ENCODE measurements at places on chromosomes 7 and 10. TPM values are rescaled to one million over a fixed set of nuclear protein-coding genes. Genes with fewer than 3 reads are reported as not detected.

The PRSS37 gene
- not detected for total RNA-seq

The FAM180A gene
- 6.8 TPM for total RNA-seq

The CYP17A1 gene
- 1.9 TPM for total RNA-seq

The EPHB6 gene
- 12.8 TPM for total RNA-seq

The SYT15 gene
- 45.4 TPM for total RNA-seq

- no peak for DNase-seq
Observed at GRCh38 chr10:61663466-61663865, 737 bp downstream of the CABCOCO1 start.

GRCh38 chr10:1093696-1094095, 37.5 kb downstream of the WDR37 start:
- DNase-seq: no peak

GRCh38 chr10:7942316-7942715, 112.2 kb upstream of the GATA3 start:
- no peak for DNase-seq

DNA sequence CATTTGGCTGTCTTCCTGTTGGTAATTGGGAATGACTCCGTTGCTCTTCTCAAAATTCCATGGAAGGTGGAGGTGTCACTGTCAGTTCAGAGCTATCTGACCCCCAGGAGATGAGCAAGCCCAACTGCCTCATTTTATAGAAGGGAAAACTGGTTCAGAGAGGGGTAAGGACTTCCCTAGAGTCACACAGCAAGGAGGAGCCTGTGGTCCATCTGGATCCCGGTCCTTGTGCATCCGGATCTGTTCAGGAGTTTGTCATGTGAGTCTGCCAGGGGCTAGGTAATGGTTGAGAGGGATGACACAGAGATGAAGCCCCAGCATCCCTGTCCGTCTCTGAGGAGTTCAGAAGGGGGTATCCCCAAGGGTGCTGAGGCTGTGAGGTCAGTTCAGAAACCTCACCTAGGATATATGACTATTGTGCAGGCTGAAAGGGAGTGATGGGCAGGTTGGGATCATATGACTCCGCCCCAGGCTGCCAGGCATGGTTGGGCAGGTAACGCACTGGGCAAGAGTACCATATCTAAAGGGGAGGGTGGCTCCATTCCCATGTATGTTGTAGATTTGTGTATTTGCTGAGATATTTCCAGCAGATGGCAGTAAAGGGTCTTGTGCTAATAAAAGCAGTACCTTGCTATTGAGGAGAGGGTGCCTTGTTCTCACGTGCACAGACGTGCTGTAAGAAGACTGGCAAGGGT, 16.0 kb upstream of the SLC29A3 start:
- no peak for DNase-seq

DNA sequence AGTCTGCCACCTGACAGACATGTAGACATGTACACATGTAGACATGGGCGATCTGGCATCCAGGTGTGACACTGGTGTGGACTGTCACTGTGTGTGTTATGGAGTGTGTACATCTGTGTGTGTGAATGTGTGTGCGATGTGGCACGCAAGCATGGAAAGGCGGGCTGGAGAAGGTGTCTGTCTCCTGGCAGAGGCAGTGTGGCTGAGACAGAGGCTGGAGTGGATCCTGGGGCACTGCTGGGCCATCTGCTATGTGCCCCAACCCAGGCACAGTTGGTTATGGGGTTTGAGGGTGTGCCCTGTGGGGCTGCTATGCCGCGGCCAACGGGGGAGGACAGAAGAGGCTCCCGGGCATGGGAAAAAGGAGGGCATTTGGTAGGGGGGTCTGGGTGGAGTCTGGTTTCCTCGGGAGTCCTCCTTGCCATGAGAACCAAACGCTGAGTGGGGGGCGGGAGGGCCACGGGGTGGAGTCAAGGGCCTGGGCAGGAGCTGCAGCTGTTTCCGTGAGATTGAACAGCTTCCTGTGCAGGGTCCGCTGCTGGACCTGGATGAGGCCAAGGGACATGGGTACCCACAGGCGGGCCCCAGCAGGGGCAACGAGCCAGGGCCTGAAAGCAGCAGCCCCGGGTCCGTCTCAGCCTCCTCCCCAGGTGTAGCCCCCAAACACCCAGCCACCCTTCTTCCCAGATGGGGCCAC, 1.3 kb downstream of the ELN start:
- no peak for DNase-seq

GRCh38 chr7:135690566-135690965, 28.3 kb downstream of the STMP1 start:
- DNase-seq: no peak

GRCh38 chr10:31317652-31318381, 1.2 kb upstream of the ZEB1 start:
- peak; percentile 78 for DNase-seq

DNA sequence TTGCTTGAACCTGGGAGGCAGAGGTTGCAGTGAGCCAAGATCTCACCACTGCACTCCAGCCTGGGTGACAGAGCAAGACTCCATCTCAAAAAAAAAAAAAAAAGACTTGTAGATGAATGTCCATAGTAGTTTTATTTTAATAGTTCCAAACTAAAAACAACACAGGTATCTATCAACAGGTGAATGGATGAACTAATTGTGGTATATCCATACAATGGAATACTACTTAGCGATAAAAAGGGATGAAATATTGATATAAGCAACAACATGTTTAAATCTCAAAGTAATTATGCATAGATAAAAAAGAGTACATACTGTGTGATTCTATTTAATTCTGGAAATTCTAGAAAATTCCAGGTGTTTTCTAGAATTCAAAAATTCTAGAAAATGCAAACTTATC, 37.5 kb upstream of the MRPS16 start:
- no peak for DNase-seq

- DNase-seq: no peak
Observed at GRCh38 chr10:128050936-128051335, 75.3 kb downstream of the MKI67 start.

- DNase-seq: no peak
Observed at GRCh38 chr10:66629996-66630395, 295.8 kb upstream of the LRRTM3 start.

GRCh38 chr10:44171765-44172164, 213.1 kb downstream of the CXCL12 start:
- no peak for DNase-seq

- DNase-seq: no peak
Observed at GRCh38 chr10:126511917-126512479, 123.7 kb upstream of the ADAM12 start.

GRCh38 chr10:101897633-101898032, 54.0 kb upstream of the KCNIP2 start:
- no peak for DNase-seq

- DNase-seq: no peak
Observed at GRCh38 chr7:36100226-36100625, 52.8 kb upstream of the EEPD1 start.

GRCh38 chr7:102069931-102070629, 216.6 kb upstream of the SH2B2 start:
- no peak for DNase-seq

- no peak for DNase-seq
Observed at GRCh38 chr7:12898004-12898403, 210.6 kb downstream of the ARL4A start.

- DNase-seq: peak; percentile 74
Observed at GRCh38 chr10:97081621-97082235, 104.0 kb downstream of the SLIT1 start.

- no peak for DNase-seq
Observed at GRCh38 chr10:110852947-110853346, 18.8 kb upstream of the PDCD4 start.

DNA sequence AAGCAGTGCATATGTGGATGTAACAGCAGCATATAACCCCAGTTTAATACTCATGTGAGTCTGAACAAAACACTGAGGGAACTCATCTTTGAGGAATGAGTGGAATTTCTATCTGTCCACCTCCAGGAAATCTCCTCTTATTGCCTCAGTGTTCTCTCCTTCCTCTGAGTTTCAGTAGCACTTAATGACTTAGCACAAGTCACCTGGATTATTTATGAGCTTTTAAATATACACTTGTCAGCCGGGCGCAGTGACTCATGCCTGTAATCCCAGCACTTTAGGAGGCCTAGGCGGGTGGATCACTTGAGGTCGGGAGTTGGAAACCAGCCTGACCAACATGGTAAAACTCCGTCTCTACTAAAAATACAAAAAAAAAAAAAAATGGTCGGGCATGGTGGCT, 4.3 kb downstream of the LRRC20 start:
- DNase-seq: no peak

DNA sequence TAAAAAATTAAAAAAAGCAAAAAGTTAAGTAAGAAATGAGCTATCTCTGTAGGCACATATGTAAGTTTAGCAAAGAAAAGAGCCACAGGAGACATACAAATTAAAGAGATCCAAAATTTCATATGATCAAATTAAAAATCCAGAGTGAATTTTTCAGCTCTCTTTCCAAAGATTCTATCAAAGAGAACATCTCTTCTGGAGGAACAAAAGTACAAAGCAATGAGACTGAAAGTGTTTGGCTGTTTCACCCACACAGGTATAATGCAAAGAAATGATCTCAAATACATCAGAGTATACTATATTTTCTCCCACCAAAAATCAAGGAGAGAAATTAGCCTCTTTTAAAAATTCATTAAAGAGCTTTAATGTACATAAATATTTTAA, 74.8 kb upstream of the ASAH2 start:
- DNase-seq: no peak

GRCh38 chr10:82643601-82644000, 768.6 kb downstream of the NRG3 start:
- no peak for DNase-seq

GRCh38 chr7:133061357-133061756, 20.5 kb downstream of the CHCHD3 start:
- DNase-seq: no peak

All from upper lobe of right lung (tissue), 1 donor.